ENCODE measurements at places on chromosomes 3 and 15.

DNA sequence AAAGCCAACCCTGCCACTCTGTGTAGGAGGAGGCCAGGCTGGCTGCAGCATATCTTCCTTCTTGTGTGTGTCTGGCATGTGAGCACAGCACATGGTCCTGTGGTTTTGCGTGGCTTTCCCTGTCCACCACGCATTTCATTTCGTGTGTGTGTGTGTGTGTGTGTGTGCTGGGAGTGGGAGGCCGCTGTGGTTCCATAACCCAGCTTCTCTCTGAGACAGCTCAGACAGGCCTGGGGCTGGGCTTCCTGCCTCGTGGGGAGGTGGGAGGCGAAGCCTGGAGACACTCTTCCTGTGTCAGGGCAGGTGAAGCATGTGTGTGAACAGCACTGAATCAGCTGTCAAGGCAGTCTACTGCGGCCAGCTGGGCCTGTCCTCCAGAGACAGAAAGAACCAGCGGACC lies 16.0 kb upstream of the MRPS22 start:
- no peak for DNase-seq

GRCh38 chr15:34613301-34613700 lies 29.9 kb upstream of the GOLGA8B start:
- no peak for DNase-seq

- no peak for DNase-seq
These were observed 961 bp downstream of the HAPLN3 start for GRCh38 chr15:88894348-88894818.

GRCh38 chr15:96102631-96103030 lies 227.9 kb upstream of the NR2F2 start:
- DNase-seq, result no peak

- DNase-seq, result no peak
These were observed 15.6 kb downstream of the CCRL2 start for GRCh38 chr3:46422617-46423016.

DNA sequence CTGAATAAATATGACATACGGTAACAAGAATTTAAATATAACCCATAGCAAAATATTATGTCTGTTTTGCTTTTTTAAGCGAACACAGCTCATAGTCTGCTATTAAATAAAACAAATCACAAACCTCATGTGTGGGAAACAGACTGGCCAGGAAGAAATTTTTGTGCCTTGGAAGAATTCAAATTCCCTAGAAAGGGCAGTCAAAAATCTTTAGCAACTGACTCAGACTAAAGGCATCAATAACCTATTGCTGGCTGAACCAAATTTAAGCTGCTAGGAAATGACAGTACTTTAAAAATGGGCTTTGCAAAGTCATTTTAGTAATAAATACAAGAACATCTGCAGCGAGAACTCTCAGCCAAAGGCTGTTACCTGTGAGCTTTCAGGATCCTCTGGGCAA lies 151.4 kb downstream of the PLD1 start:
- DNase-seq, result no peak

DNA sequence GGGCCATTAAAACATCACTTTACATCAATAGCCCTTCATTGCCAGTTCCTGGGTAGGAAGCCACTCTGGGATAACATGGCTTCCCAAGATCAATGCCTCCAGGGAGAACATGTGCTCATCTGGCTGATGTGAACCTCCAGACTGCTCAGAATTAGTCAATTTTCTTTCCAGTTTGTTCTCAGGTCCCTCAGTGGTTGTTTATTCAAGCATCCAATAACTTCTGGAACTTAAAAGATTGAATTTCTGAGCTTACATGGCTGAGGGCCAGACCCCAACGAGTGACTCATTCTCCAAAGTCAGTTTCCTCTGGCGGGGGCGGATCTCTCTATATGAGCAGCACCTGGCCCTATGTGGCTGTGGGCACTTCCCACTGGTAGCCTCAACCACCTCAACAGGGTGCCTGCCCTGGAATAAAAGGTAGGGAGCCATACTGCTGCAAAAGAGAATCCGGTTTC lies 34.0 kb downstream of the LYZL4 start:
- DNase-seq, result no peak

- no peak for DNase-seq
These were observed 438.2 kb upstream of the PROK2 start for GRCh38 chr3:72223116-72223515.

GRCh38 chr3:10090179-10090578 lies 17.9 kb downstream of the FANCD2OS start:
- DNase-seq, result no peak

- no peak for DNase-seq
These were observed 12.8 kb downstream of the C15orf39 start for GRCh38 chr15:75214293-75215096.

All from C1 segment of cervical spinal cord (tissue), 14 donors.